Stimulated activated CD8-positive, alpha-beta memory T cell treated with anti-CD3 and anti-CD28 coated beads, Interleukin-4, amount 100 ng/mL, for 48 hours (primary cell): ENCODE measurements at places on chromosomes 11 and 22.

GRCh38 chr22:37472418-37473006, 13.7 kb downstream of the MFNG start:
- DNase-seq = peak; percentile 65

DNA sequence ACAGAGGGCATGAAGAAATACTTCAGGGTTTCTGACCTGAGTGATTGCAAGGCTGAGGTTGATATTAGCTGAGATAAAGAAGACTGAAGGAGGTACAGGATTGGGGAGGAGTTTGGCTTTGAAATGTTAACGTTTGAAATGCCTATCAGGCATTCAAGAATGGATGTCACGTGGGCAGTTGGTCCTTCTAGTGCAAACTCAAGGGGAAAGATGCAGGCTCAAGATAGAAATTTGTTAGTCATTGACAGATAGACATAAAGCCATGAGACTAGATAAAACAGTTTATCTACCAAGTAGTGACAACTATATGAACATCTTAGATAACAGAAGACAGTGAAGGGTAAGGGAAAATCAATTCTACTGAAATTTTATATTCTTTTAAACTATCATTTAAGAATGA, 23.1 kb downstream of the TTC17 start:
- DNase-seq = no peak

GRCh38 chr11:101960231-101960630, 43.9 kb upstream of the ANGPTL5 start:
- DNase-seq = no peak

GRCh38 chr11:1139441-1140083, 18.2 kb upstream of the MUC5AC start:
- peak; percentile 22 for DNase-seq

DNA sequence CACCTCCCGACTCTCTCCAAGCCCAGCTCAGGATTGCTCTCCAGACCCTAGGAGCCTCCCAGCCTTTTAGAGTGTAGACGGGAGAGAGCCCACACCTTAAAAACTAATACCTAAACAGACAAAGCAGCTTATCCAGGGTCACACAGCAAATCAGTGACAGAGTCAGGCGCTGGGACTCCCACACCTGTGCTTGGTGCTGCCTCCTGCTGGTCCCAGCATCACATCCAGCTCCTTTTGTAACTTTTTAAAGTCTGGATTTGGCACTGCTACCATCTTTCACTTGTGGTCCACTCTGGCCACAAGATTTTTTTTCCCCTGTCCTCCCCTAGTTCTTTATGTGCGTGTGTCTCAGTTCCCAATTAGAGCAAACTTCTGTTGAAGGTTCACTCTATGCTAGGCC, 4.7 kb downstream of the ANO1 start:
- no peak for DNase-seq

GRCh38 chr11:12989428-12990161, 19.5 kb upstream of the RASSF10 start:
- no peak for DNase-seq

GRCh38 chr22:17145021-17145680, 13.9 kb downstream of the HDHD5 start:
- no peak for DNase-seq

GRCh38 chr11:119094816-119095065, 6.9 kb downstream of the DPAGT1 start:
- DNase-seq = peak; percentile 69

DNA sequence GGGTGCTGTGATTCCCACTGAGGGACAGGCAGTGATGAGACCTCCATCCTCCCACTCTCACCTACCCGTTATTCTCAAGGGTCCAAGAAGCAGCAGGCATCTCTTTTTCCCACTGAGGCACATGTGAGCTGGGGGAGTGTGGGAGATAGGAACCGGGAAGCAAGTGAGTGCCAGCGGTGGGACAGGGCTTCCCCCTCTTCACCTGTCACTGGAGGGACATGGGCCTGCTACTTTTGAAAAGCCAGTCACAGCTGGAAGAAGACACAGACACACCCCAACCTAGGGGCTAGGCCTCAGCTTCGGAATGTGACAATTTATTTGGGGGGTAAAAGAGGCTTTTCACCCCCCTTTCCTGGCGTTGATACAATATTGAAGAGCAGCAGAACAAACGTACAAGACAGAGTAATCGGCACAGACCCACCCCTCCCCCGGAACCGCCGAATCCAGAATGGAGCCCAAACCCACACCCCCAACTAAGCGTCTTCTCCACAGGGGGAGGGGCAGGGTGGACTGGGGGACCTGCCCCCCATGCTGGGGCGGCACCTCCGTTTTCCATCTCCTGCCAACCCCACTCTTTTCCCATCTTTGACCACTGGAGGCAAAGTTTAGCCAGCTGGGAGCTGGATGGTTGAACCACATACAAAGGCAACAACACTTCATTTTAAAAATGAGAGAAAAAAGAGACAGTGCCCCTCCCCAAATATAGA, 10.7 kb downstream of the CBX6 start:
- no peak for DNase-seq

GRCh38 chr11:12727563-12728211, 53.5 kb downstream of the TEAD1 start:
- DNase-seq = no peak

DNA sequence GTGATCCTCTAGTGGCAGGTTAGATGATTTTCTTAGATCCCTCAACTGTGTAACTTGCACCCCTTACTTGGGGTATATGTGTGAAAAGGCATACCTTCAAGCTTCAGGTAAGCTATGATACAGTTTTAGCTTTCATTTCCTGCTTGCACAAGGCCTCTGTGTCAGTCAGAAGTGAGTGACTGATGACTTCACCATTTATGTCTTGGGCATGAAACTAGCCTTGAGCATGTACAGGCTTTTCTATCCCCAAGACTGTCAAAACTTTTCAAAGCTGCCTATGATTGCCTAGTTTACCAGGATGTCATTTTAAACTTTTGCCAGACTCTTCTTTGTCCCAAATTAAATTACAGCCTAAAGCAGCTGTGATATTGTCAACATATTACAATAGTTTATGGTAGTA, 286.1 kb upstream of the CNTN5 start:
- DNase-seq = no peak

GRCh38 chr22:38718414-38718813, 12.7 kb downstream of the GTPBP1 start:
- no peak for DNase-seq

DNA sequence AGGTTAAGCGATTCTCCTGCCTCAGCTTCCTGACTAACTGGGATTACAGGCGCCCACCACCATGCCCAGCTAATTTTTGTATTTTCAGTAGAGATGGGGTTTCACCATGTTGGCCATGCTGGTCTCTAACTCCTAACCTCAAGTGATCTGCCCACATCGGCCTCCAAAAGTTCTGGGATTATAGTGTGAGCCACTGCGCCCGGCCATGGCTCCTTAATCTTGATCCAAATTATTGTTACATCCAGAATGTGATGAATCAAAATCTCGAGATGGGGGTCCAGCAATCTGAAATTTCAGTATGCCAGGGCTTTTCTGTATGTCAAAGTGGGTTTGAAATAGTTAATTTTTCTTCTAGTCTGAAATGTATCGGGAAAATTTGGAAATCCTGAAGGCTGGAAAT, 3.7 kb downstream of the RPL27A start:
- no peak for DNase-seq

DNA sequence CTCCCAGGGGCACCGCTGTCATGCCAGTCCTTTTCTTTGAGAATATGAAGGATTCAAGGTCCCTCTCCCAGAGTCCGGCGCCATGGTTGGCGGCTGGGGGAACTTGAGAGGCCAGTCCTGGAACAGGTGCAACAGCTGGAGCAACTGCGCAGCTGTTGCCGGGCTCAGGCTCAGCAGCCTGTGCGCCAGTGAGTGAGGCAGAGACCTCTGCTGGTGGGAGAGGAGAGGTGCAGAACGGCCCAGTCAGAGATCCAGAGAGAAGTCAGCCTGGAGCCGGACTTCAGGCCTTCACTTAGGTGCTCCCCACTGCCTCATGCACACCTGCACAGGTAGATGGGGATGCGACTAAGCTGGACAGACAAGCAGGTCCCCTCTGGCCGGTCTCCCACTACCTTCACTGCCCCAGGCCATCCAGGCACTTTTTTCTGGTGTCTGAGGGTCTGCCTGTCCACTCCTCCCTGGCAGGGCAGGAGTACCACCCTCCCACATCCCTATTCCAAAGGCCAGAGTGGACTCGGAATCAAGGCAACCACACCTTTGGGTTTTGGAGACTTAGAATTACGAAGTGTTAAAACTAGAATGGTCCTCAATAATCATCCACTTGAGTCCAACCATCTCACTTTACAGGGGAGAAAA, 4.6 kb downstream of the CHRDL2 start:
- peak; percentile 68 for DNase-seq

DNA sequence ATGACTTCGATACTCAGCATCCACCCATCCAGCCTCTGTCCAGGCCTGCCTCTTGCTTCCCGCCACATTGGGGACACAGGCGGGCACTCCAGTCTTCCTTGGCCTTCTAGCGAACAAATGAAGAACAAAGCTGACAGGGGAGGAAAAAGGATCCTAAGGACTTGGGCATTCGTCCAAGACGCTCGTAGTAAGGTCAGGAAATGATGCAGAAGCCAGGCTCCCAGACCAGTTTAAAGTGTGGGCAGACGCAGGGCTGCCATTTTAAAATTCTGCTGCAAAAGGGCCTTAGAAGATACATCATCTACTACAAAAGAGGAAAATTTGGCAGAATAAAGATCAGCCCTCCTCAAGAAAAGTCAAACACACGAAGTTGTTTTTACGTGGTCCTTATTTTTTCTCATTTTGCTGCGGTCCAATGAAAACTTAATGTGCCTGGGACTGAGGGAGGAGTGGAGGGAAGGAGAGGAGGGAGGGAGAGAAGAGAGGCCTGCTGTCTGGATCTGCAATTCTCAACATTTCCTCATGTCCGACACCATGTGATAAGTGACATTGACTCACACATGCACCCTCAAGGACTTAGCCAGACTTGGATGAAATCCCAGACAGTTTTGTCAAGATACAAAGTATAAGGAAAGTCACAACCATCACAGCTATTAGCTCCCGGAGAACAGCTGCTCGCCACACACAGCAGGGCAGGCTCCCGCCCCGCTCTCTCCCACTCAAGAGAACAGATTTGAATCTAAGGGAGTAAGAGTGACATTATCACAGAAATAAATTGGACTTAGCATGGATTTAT, 5.7 kb downstream of the DNAL4 start:
- no peak for DNase-seq

DNA sequence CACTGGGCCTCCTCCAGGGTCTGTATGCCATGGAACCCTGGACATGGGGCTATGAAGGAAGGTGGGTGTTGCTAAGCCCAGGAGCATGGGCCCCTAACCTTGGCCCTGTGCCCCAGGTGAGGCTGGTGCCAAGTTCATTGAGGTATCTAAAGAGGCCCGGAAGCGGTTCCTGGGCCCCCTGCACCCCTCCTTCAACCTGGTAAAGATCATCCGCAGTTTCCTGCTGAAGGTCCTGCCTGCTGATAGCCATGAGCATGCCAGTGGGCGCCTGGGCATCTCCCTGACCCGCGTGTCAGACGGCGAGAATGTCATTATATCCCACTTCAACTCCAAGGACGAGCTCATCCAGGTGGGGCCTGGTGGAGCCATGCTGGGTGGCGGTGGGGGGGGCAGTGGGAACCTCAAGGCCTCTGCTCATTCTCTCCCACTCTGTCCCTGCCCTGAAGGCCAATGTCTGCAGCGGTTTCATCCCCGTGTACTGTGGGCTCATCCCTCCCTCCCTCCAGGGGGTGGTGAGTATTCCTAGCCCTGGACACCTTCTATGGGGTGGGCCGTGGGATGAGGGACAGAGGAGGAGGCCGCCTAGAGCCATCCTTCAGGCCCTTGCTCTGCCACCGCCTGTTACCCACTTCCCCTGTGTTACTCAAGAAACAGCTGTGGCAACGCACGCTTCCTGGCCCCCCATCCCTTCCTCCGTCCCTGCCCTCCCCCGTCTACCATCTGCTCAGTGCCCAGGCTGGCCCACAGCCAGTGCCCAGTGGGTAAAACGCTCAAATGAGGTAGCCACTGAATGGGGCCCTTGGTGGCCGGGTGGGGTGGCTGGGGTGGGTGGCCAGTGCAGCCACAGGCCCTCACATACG, 3.0 kb downstream of the PNPLA2 start:
- no peak for DNase-seq

DNA sequence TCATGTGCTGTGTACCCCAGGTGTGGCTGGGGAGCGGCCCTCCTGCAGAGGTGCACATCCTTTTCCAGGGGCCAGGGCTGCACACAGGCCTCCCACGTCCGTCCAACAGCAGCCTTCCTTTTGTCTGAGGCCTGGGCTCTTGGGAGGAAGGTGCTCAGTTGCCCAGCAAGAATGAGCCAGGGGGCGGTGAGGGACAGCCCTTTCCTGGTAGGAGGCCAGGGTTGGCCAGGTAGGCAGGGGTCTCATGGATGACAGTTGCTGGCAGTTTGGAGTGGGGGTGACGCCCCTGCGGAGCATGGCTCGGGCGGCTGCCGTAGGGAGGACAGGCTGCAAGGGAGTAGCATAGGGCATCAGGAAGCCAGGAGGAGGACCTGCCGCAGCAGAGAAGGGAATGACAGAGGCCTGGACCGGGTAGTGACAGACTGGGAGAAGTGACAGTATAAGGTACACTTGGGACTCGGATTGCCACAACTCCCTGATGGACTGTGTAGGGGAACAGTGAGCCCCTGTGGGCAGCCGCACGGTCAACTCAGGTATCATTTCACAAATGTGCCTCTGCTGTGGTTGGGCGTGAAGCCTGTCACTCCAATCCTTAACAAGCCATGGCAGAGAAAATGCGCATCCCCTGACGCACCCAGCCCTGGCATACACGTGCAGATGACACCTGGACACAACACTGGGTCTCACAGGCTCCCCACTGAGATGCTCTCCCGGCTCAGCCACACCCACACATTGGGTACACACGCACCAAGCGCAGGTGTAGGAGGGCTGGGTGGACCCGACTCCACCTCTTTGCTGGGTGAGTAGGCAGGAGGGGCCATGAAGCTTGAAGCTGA, 79.7 kb downstream of the DGCR2 start:
- DNase-seq = no peak

DNA sequence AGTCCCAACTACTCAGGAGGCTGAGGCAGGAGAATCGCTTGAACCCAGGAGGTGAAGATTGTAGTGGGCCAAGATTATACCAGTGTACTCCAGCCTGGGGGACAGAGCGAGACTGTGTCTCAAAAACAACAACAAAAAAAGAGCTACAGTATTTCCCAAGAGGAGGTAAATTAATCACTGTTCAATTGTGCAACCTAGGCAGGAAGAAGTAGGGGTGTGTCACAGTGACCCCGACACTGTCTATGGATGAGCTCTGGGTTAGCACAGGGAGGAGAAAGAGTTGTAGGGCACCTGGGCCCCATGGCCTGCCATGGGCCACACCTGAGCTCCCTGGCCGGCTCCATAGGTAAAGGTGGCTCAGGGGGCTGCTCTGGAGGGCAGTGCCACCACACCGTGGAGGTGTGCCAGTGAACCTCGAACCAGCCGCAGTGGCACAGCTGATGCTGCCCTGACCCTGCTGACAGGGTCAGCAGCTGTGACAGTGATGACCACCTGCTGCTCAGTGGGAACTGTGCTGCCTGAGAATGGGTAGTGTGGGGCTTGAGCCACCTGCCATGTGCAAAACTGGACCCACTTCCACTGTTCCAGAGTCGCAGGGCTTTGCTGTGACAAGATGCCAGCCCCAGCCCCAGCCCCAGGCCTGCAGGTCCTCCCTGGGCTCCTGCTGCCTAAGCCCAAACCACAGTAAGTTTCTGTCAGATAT, 84.0 kb upstream of the PITPNB start:
- no peak for DNase-seq

GRCh38 chr11:13883042-13883441, 79.5 kb upstream of the SPON1 start:
- no peak for DNase-seq
